ENCODE measurements at places on chromosomes 12 and 14.
A peak's percentile ranks its signal among the peaks of the same experiment; 100 is the strongest.

DNA sequence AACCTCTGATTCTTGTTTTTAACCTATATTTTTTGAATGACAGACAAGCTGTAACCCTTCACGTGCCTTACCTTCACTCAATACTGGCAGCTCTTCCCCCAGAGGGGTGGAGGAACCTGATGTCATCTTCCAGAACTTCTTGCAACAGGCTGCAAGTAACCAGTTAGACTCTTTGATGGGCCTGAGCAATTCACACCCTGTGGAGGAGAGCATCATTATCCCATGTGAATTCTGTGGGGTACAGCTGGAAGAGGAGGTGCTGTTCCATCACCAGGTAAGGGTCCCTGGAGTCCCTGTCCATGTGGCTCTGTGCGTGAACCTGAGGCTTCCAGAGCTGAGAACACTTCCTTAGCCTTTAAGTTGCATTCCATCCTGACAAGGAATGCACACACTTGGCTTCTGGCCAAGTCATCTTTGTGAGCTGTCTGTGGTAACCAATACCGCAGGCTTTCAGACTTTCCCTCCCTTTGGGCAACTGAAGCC is 22.7 kb downstream of the TRAFD1 start:
- no peak for DNase-seq

GRCh38 chr14:104520620-104521410 is 58.7 kb upstream of the C14orf180 start:
- no peak for DNase-seq

DNA sequence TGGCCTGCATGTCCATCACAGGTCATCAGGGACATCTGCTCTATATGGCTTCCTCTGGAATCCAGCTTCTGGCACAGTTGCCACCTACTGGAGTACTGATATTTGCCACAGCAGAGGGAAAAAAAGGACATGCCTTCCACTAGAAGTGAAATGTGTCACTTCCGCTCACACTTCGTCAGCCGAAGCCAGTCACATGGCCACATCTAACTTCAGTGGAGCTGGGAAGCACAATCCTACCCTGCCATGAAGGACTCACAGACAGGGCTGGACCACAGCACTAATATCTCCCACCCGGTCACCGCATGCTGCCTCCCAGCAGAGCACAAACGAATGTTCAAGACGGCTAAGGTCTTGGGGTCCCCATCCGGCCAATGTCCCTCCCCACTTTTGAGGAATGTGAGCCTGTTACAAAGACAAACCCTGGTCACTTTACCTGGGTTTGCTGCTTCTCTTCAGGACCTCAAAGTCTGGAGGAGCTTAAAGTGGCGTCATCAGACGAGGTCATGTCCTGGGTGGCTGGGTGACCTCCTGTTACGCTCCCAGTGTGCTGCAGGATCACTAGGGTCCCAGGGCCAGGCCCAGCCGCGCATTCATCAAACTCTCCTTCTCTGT is 98.6 kb downstream of the GCH1 start:
- DNase-seq = peak; percentile 24

DNA sequence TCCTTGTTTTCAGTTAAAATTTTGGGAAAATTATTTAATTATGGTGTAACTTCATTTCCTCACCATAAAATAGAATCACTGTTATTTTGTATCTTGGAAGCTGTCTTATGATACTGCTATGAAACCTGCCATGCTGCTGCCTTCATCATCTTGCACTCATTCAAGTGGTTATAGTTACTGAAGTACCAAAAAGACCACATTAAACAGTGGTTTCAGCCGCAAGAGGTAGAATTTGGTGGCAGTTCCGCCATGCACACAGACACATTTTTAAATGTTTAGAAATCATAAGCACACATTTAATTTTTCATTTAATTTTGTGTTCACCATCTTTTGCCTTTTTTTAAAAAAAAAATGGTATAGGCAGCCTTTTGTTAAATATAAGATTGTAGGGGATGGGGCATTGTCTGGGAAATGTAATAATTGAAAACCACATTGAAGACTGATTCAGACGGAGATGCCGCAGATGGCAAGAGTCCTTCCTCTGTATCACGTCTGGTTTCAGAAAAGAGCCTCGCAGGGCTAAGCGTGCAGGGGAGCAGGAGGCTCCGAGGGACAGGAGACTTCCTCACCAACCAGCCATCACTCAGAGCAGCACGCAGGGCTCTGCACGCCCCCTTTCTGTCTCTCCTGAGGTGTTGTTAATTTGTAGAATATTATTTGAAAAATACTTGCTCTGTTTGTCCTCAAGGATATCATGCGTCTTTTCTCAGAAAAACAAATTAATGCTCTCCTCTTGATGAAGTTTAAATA is 115.2 kb upstream of the PELI2 start:
- DNase-seq = no peak

DNA sequence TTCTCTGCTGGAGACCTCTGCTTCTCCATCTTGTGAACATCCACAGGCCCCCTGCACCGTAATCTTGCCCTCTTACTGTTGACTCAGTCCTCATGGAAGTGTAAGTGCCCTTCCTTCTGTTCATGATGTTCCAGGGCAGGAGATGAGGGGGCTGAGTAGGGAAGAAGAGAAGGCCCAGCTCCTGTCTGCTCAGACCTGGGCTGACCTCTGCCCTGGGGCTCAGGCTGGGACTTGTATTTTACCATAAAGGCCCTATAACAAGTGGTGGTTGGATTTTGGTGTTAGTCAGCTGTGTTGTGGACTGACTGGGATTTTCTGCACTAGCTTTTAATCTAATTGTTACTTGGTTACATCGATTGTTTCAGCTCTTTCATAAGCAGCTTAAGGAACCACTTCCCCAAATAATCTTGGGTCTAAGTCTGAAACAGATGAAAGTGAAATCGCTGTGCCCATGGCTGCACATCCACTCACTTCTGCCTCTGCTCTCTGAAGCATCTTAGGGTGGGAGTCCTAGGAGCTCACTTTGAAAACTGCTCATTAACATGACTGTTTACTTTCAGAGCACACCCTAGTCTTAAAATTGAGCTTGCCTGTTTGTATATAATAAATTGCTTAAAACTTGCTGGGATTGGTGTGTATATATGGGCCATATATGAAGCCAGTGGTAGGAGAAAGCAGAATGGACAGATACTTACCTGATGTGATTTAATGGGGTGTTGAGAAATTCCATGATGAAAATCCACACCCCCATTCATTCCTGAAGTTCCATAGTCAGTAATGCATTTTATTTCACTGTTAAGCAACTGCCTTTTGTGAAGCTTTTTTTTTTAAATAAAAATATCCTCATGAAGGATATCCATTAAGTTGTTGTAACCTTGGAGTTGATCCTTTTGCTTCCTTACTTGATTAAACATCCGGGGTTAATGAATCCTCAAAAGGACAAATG is 17.7 kb downstream of the C12orf71 start:
- no peak for DNase-seq

GRCh38 chr12:92596383-92596782 is 106.4 kb upstream of the PLEKHG7 start:
- DNase-seq = no peak

GRCh38 chr12:107163413-107163812 is 70.1 kb upstream of the CRY1 start:
- DNase-seq = no peak

DNA sequence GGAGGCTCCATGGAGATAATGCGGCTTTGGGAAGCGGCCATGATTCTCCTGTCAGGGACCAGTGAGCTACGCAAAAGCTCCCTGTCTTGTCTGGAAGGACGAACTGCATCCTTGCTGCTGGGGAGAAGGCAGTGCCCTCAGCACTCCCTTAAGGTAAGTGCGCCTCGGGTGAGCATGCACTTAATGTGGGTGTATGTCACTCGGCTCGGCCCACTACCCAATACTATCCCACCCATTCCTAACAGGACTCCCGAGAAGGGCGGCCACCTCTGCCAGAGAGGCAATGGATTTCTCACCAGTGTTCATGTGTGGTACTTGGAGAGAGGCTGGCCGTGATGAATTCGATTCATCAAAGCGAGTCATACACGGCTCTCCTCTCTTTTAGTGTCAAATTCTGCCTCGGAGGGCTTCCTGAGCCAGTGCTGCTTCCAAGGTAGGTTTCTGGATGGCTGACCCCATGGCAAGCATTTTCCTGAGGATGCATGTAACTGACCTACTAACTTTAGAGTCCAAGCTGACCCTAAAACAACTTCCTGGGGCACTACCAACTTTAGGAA is 151.7 kb upstream of the RTL1 start:
- DNase-seq = no peak

DNA sequence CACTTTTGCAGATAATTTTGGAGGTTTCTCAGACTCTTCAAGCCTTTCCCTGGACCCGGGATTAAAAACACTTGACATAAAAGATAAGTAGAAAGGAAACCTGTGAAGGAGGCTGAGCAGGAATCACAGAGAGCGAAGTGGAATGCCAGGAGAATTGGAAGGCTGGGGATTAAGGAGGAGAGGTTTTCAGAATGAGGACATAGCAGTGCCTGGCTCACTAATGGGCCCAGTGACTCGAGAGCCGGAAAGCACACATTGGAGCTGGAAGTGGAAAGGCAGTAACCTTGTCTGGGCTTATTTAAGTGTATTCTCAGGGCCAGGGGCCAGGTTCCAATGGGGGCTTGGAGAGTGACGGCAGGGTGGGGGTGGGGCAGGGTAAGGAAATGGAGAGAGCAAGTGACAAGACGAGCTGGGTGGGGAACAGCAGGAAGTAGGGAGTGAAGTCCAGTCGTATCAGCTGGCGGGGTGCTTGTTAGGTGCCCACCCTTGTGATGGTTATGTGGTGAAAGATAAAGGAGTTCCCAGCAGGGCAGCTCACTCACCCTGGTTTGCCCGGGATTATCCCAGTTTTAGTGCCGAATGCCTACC is 13.1 kb downstream of the EVL start:
- no peak for DNase-seq

- no peak for DNase-seq
These were observed 352 bp downstream of the PHB2 start for GRCh38 chr12:6970096-6970527.

GRCh38 chr12:24499151-24500146 is 449.5 kb downstream of the BCAT1 start:
- DNase-seq = no peak

DNA sequence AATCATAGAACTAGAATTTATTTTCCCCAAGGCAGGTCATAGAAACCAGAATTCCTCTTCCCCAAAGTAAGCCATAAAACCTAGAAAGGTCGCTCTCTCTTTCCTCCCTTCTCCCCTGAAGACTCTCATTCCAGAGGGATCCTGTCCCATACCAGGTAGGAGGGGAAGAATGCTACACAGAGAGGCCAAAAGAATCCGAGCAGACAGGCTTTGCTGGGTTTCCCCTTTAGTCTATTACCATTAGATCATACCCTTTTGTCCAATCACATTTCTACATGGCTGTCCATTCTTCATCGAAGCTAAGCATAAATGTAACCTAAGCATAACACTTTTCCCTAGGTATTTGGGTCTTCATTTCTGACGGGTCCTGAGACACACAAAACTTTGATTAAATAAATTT is 204.5 kb downstream of the SPTSSA start:
- no peak for DNase-seq

- no peak for DNase-seq
These were observed 65.9 kb upstream of the PPP1R12A start for GRCh38 chr12:80000831-80001230.

- DNase-seq = no peak
These were observed 64.0 kb downstream of the BCAT1 start for GRCh38 chr12:24884911-24885310.

GRCh38 chr14:104792101-104792884 is 3.3 kb downstream of the AKT1 start:
- DNase-seq = no peak

DNA sequence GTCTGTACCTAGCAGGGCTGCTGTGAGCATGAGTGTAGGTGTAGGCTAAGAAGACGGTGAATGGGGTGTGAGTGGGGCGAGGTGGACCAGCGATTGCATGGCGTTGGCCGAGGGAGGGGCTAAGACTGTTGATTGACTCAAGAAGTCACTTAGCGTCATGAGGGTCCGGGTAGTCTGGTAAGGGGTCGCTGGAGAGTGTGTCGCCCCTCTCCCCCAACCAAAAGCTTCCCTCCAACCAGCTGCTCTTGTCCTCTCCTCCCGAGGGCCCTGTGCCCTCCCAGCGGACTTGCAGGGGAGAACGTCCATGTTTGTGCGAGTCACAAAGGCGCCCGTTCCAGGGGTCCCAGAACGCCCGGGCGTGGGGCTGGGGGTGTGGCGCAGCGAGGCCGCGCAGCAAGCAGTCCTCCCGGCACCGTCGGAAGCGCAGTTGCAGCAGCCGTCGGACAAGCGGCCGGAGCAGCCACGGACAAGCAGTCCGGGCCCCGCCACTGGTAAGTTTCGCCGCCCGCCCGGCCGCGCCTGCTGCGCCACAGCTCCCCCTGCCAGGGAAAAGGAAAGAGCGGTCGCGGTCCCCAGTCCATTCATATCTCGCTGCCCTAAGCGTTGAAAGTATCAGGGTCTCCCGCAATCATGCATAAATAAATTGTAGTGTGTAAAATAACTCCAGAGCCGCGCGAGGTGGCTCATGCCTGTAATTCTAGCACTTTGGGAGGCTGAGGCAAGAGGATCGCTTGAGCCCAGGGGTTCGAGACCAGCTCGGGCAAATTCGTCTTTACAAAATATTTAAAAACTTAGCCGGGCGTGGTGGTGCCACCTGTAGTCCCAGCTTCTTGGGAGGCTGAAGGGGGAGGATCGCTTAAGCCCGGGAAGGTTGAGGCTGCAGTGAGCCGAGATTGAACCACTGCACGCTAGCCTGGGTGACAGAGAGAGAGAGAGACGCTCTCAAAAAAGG is at the start of gene CCDC63:
TSS of gene CCDC63 (plus strand) at position 373 of the 952 bp plus-strand sequence. CDS start 5,968 bp downstream, outside the sequence.
- peak; percentile 87 for DNase-seq

- no peak for DNase-seq
These were observed 379.3 kb upstream of the DCN start for GRCh38 chr12:91561958-91562325.
